Kidney (tissue), 22 donors: ENCODE measurements at places on chromosomes 11 and 22. TPM values are rescaled to one million over a fixed set of nuclear protein-coding genes. Genes with fewer than 3 reads are reported as not detected.

DNA sequence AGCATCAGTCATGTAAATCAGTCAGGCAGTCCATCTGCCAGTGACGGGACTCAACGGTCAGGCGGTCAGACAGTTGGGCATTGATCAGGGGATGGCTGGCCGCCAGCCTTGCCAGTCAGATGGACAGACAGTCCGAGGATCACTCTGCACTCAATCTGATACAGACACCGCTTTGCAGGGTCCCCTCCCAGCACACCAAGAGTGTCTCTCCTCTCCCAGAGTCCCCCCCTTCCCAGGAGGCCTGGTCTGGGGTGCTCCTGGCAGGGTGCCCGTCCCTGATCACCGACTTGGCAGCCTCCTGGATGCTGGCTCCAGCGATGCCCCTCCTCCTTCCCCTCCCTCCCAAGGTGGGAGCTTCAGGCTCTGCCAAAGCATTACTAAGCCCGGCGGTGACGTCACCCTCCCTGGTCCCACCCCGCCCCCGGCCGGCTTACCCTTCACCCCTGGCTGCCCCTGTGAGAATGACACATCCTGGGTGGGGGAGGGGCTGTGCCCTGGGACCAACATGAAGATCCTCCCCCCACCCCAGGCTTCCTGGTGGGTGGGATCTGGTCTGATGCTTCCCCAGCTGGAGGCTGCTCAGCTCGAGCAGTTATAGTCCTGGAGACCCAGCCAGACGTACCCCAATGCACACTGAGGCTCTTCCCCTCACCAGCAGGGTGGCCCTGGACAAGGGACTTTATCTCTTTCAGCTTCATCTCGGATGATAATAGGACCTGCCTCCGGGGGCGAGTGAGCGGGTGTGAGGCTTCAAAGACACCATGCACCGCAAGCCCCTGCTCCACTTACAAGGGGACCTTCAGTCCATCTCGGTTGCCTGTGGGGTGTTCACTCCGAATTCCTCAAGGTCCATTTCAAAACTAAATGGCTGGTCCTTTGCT lies 69.2 kb downstream of the CD82 start:
- H3K27ac ChIP-seq = no peak overlapping the region
- H3K4me3 ChIP-seq = no peak overlapping the region
- H3K4me1 ChIP-seq = no peaks in the 10 kb centered on the region
- no peaks in the 10 kb centered on the region for H3K27me3 ChIP-seq

The NCAM1 gene
- 3.0 TPM for total RNA-seq

The VSIG10L2 gene
- not detected for total RNA-seq

The FAM227A gene
- total RNA-seq = 3.4 TPM

- H3K4me3 ChIP-seq = no peak overlapping the region
- H3K27me3 ChIP-seq = no peaks in the 10 kb centered on the region
- no peak for DNase-seq
- H3K4me1 ChIP-seq = no peaks in the 10 kb centered on the region
Observed at GRCh38 chr22:40703736-40704135, 24.5 kb downstream of the MCHR1 start.

GRCh38 chr11:114057605-114058004 lies 1.9 kb upstream of the ZBTB16 start:
- H3K4me3 ChIP-seq = no peak overlapping the region
- DNase-seq = no peak
- peaks cover 14% of the 10 kb centered on the region for H3K27me3 ChIP-seq
- H3K4me1 ChIP-seq = peaks cover 5% of the 10 kb centered on the region
- H3K27ac ChIP-seq = no peak overlapping the region

DNA sequence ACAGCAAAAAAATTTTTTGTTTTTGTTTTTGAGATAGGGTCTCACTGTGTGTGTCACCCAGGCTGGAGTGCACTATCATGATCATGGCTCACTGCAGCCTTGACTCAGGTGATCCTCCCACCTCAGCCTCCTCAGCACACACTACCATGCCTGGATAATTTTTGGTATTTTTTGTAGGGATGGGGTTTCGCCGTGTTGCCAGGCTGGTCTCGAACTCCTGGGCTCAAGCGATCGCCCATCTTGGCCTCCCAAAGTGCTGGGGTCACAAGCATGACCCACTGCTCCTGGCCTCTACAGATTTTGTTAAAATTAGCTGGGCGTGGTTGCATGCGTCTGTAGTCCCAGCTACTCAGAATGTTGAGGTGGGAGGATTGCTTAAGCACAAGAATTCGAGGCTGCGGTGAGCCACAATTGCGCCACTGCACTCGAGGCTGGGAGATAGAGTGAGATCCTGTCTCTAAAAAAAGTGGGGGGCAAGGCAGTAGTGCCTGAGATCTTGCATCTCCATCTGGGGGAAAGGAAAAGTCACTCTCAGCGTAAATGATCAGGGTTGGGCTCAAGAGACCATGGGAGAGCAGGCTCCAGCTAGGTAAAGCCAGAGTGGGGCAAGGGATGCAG lies 10.6 kb upstream of the DGKZ start:
- no peaks in the 10 kb centered on the region for H3K36me3 ChIP-seq
- H3K4me1 ChIP-seq = no peaks in the 10 kb centered on the region

The NNMT gene
- 1,451 TPM for total RNA-seq
